ENCODE measurements at places on chromosomes 2 and 18. TPM values are rescaled to one million over a fixed set of nuclear protein-coding genes. Genes with fewer than 3 reads are reported as not detected.

The REG3G gene
- 0.09 TPM for total RNA-seq

The IHH gene
- total RNA-seq = 0.05 TPM

The UGT1A9 gene
- 0.09 TPM for total RNA-seq

The ALK gene
- total RNA-seq = 0.19 TPM

The CNTNAP5 gene
- 0.14 TPM for total RNA-seq

The MARCO gene
- 4.2 TPM for total RNA-seq

The TCF23 gene
- total RNA-seq = 0.14 TPM

The REG1B gene
- not detected for total RNA-seq

The CCDC141 gene
- 5.8 TPM for total RNA-seq

The FOXD4L1 gene
- total RNA-seq = 0.24 TPM

The CXCR4 gene
- 198 TPM for total RNA-seq

The REG3A gene
- total RNA-seq = 0.05 TPM

The MYCN gene
- total RNA-seq = 5.8 TPM

The ABCG5 gene
- total RNA-seq = not detected

The CCDC138 gene
- total RNA-seq = 19.9 TPM

The ALLC gene
- 0.05 TPM for total RNA-seq

The DYSF gene
- total RNA-seq = 9.2 TPM

The PAX8 gene
- total RNA-seq = 0.19 TPM

The ZCCHC2 gene
- total RNA-seq = 12.8 TPM

The OSBPL1A gene
- 10.7 TPM for total RNA-seq

The VIL1 gene
- total RNA-seq = 0.14 TPM

The IL1F10 gene
- total RNA-seq = not detected
